ENCODE measurements at places on chromosomes 2 and 18.

DNA sequence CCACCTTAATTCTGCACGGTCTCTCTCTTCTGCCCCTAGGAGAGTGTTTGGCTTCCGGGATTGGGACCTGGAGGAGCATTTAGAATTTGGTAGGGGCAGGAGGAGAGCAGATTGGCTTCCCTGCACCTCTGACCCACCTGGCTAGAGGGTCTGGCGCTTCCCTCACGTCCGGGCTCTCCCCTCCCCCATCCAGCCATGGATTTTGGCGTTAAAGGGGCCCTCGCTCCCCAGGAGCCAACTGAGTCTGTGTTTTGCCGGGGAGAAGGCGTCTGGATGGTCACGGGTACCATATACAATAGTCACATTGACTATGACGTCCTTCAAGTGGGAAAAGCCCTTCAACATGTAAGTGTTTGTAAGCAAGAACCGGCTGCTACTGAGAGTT lies 6.6 kb downstream of the HOXD3 start:
- no peak for DNase-seq

DNA sequence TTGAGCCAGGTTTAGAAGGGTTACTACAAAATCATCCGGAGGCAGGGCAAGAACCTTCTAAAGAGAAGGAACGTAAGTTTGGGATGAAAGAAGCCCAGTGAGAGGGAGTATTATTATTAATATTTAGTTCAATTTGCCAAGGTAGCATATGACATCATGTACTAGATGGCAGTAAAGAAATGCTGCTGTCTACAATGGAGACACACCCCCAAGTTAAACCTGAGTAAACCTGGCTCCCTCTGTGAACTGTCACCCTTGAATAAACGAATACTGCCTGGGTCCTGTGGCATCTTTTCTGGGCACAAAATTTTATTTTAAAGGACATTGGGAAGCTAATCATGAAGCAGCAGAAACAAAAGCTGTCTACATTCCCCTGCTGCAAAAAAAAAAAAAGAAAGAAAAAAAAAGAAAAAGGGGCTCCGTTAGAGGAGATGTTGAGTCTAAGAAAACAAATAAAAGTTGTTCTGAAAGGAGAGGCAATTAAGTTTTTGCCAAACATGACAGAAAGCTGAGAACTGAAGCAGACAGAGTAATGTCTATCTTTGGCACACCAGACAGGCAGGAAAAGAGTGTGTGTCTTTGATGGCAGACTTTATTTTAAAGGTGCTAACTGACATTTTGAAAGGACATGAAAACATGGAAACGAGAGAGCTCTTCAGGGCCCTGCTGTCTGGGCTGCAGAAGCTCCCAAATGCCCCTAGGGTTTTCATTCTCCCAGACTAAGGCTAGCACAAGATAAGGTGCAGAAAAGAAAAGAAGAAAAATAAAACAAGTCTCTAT lies 557.7 kb upstream of the CHAC2 start:
- no peak for DNase-seq

DNA sequence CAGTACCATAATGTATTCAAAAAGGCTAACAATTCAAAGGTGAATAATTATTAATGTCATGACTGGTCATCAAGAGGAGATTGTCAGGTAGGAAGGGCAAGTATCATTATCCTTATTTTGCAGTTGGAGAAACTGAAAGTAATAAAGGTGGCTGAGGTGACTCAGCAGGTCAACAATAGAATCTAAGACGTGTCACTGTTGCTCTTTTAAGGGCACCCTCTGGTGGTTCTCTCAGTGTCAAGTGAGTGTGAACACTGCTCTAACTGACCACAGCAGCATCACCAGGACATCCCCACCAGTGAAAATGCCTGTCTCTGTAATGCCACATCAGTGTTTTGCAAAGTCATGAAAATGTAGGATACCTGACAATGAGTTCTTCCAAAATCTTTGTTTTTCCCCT lies 69.7 kb downstream of the DCC start:
- DNase-seq = no peak

DNA sequence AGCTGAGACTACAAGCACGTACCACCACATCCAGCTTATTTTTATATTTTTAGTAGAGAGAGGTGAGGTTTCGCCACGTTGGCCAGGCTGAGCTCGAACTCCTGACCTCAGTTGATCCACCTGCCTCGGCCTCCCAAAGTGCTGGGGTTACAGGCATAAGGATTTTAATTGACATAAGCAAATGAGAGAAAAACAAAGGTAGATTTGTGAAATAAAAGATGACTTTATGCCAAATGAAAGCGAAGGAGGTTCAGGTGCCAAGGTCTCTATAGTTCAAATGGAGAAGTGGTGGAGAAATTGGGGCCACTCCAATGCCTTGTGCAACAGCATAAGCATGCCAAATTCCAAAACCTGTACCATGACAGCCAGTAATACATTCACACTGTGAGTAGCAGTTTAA lies 180.6 kb downstream of the MREG start:
- no peak for DNase-seq

DNA sequence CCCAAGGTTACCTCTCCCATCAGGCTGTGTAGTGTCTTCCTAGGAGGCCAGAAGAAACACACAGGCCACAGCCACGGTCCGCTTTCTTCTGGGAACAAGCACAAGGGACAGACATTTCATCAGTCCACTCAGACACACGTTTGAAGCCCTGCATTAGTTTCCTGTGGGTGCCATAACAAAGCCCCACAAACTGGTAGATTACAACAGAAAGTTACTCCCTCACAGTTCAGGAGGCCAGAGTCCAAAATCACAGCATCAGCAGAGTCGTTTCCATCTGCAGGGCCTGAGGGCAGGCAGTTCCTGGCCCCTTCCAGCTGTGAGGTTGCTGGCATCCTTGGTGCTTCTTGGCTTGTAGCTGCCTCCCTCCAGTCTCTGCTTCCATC lies 8.8 kb upstream of the PRLH start:
- DNase-seq = no peak

- DNase-seq = no peak
These were observed 91.7 kb upstream of the TRIB2 start for GRCh38 chr2:12624905-12625598.

GRCh38 chr18:22427822-22428549 lies 10.3 kb upstream of the CTAGE1 start:
- no peak for DNase-seq

- no peak for DNase-seq
These were observed 98.1 kb downstream of the CRIM1 start for GRCh38 chr2:36453652-36454051.

DNA sequence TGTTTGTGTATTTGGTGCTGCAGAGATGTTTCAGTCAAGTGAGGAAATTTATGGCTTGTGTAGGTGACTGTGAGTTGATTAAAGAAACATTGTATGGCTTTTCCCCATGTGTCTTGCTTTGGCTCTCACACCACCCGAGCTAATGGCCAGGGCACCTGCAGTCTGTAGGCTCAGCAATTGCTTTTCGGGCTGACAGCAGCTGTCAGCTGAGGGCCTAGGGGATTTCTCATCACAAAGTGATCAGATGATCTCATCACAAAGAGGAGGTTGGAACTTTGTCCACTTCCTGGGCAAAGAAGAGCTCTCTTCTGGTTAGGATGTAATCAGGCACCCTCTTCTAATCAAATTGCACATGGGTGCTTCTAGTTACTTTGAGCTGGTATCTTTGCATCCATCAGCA lies 632.2 kb downstream of the SLC4A3 start:
- no peak for DNase-seq
